Pancreas (tissue), 10 donors: ENCODE measurements at places on chromosomes 1 and 21. TPM values are rescaled to one million over a fixed set of nuclear protein-coding genes. Genes with fewer than 3 reads are reported as not detected.
A peak's percentile ranks its signal among the peaks of the same experiment; 100 is the strongest.

The SLC1A7 gene
- not detected for total RNA-seq

The MFSD2A gene
- 0.47 TPM for total RNA-seq

The SPRR2B gene
- not detected for total RNA-seq

GRCh38 chr1:19433719-19433998 is 51.7 kb downstream of the CAPZB start:
- DNase-seq = no peak

DNA sequence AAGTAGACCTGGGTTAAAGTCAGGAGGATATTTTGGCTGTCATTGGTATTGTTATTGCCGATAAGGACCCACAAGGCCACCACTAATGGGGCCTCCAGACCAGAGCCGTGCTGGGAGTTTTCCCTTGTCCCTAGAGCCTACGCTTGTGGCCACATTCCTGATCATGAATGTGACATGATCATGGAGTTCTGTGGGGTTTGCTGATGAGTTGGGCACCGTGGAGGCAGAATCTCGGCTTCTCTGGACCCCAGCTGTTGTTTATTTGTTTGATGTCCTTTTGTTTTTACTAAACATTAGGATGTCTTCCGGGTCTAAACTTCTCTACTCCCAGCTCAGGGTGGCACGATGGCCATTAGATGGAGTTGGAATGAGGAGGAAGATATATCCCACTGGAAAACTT is 74.9 kb upstream of the TMPRSS2 start:
- peak; percentile 12 for DNase-seq

DNA sequence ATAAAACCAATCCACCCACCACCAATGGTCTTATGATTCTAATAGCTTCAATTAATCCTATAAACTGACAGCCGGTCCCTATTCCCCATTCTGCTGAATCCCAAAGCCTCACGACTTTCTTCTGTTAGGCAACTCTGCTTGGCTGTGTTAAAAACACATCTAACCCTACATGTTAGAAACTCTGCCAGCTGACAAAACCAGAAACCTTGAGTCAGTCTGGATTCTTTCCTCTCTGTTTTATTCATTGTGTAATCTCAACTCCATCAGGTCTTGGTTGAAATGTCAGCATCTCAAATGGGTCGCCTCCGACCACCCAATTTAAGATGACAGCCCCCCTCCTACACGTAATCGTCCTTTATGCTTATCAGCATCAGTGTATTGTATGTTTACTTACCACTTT is 312.1 kb downstream of the DISC1 start:
- no peak for DNase-seq

GRCh38 chr1:245999697-246000637 is 507.1 kb downstream of the SMYD3 start:
- DNase-seq = no peak

- DNase-seq = no peak
Observed at GRCh38 chr1:146051452-146051851, 29.9 kb upstream of the HJV start.

- no peak for DNase-seq
Observed at GRCh38 chr1:79808816-79809475, 802.4 kb upstream of the ADGRL4 start.

- no peak for DNase-seq
Observed at GRCh38 chr1:206768472-206769303, 1.9 kb upstream of the IL19 start.

DNA sequence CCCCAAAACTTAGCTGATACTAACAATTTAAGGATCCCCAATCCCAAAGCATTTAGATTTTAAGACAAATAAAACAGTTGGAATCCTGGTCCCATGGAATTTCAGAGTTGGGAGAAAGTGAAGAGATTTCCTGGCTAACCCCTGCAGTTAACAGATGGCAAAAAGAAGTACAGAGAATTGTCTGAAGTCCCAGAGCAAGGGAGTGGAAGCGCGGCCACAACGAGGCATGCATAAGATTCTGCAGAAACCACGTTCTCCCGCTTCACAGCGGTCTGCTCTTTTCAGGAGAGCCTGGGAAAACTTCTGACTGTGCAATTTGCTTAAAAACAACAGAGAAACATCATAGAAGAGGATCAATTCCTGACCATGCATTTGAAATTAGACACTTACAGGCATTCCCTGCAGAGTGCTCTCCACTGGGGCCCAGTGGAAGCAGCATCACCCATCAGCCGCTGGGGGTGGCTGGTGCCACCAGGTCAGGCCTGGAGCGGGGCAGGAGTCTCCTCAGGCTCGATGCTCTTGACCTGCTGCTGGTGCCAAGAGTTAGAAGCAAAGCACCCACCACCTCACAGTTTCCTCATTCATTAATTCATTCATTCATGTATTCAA is 226.7 kb upstream of the POU3F1 start:
- no peak for DNase-seq
